ENCODE measurements at places on chromosomes 7 and 10.

- no peak for DNase-seq
Measured at GRCh38 chr10:73803680-73804286, 7.6 kb downstream of the NDST2 start.

DNA sequence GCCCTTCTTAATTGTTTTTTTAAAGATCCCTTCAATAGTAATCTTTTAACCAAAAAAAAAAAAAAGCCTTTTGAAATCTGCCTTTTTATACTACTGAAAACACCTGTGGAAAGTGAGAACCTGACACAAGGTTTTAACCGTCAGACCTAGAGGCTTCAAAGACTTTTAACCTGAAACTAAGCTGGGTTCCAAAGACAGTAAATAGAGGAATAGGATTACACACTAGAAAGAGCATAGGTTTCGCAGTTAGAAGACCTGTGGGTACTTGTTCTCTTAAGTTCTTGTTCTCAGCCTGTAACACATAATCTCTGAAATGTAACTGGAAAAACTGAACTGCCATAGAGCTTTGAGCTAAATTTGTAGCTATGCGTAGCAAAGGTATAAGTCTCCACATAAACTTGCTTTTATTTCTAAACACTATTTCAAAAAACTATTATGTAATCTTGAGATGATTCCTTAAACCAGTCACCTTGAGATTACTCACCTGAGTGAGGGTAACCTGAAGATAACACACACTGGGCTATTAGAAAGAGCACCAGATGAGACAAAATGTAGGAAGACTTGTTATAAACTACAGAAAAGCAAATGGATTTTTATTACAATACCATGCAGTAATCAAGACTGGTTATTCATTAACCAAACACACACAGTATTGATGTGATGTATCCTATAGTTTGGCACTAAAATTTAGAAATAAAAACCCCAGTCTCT is 196.6 kb upstream of the FRMD4A start:
- no peak for DNase-seq

DNA sequence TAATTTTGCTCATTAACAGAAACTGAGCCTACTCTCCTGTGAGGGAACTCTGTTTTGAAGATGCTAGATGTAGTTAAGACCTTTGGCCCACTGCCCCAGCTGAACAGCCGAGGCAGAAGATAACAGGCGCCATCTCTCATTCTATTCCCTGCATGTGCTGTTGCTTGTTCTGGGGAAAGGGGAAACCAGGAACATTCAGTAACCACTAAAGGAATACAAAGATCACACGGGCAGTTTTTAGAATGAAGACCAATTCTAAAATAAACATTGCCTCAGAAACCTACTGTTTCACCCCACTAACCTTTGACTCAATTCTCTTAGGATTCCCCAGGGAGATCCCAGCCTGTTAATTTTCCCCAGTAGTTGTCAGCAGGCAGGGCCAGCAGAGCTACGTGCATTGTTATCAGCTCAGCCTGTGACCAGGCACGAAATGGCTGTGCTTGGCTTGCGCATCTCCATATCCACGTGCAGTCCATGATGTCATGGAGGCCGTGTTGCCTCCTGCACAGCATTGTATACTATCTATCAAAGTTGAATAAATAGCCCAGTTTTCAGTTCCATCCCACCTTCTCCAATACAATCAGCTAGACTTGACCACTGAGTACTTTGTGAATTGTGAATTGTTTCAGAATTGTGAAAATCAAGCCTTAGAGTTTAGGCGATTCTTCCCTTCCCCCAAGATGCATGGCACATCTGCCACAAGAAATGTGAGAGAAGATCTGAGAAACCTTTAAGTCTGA is 36.0 kb downstream of the ANK3 start:
- no peak for DNase-seq

- DNase-seq, result no peak
Measured at GRCh38 chr10:78175444-78176015, 141.9 kb downstream of the RPS24 start.

DNA sequence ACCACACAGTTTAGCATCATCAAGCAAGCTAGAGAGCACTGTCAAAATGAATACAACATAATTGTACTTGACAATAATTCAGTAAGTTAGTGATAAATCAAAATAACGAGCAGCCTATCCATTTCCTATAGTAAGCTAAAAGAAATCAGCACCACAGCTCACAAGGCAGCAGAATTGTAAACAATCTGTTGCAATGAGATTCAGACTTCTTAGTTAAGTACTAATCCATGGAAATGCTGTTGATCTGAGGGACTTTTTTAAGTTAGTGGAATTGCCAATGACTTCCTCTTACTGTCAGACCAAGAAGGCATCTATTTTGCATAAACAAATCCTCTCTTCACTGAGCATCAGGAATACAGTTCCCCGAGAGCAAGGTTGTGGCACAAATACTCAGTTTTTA is 136.6 kb upstream of the CCDC6 start:
- DNase-seq, result no peak

DNA sequence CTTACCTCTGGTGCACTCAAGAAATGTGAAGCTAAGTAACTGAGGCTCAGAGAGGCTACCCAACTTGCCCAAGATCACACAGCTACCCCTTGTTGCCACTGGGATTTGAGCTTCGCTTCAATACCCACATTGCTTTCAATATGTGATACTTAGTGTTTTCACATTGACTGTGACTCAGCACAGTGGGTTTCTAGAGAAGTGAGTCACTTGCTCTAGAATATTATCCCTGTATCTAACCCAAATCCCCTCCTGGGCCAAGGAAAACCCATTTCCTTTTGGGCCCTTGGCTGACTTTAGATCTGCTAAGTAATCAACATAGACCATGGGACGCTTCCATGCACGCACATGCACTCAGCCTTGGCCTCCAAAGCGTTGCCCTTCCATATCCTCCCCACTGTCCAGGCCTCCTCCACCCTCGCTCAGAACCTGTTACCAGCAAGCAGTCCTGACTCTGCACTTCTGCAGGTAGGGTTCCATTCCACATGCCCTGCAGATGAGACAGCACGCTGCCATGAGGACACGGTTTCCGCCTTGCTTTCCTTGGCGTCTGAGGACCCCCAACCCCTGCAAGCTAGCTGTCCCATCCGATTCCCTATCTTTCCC is 87.7 kb upstream of the CHST15 start:
- DNase-seq, result no peak

DNA sequence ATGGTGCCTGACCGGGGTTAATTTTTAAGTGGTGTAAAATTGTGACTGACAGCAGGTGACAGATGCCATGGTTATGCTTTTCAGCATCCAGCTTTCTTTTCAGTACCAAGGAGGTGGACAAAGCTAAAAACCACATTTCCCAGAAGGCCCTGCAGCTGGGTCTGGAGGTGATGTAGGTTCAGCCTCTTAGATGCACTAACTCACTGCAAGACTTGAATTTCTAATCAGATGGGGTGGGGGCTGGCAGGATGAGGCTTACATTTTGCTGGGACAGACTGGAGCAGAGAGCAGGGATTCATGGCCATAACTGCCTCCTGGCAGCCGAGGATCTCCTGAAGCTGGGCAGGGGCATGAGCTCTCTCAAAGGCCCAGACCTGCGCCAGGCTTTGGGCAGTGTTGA is 52.4 kb downstream of the PDIA4 start:
- DNase-seq, result no peak

GRCh38 chr10:14325325-14325955 is 5.3 kb downstream of the FRMD4A start:
- no peak for DNase-seq

GRCh38 chr10:48462482-48463020 is 142.3 kb downstream of the ARHGAP22 start:
- no peak for DNase-seq

DNA sequence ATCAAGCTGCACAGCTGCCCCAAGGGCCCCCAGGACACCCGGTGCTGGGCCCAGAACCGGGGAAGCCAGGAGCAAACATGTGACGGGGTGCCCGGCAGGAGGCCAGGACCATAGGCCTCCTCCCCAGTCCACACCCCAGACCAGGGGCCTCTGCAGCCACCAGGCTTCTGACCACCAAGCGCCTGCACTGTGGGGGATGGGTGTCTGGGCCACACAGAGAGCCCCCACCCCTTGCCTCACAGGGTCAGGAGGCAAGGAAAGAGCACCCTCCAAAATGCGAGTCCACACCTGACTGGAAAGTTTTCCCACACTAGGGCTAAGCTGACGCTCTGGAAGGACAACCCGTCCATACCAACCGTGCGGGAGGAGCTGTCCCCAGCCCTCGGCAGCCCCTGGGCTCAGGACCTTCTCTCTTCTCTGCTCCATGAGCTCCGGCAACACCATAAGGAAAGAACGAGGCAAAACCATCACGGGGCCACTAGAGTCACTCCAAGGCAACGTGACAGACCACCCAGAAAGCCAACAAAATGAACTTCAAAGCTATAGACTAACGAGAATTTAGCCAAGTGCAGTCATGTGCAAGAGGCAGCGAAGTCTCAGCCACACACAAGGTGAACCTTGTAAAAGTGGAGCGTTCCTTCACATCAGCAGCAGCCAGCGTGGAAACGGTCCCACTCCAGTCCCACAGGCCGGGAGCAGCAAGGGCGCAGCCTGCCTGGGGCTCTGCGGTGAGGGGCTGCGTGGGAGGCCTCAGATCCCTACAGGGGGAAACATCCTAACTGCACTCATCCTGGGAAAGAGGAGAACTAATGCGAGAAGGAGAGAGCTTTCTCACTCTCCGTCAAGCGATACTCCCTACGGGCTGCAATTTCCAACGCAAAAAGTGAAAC is 5.1 kb downstream of the STK32C start:
- DNase-seq, result no peak

DNA sequence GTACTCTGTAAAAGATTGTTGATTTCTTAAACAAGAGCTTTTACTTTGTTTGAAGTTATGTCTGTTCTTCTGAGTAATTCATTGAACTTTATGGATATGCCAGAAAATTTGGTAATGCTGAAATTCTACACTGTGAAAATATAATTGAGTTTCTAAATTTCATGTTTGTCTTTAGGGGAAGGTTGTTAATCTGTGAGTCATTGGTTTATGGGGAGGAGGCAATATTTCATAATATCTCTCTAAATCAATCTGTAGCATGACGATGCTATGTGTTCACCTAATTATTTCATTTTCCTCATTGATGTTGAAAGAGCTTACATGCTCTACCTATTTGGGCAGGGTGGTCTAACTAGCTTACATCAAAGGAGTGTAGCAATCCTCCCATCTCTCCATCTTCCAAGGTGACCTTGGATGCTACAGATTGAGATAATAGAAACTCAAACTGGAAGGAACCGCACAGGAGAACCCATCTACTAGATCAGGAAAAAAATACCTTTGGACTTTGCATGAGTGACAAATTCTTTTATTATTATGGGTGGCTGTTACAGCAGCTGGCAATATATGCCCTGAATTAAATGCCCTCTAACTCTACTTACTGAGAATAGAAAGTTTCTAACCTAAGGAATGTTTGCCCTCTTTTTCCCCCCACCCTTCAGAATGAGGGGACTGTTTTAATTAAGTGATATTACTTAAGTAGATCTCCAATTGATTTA is 8.4 kb upstream of the SNX13 start:
- DNase-seq, result no peak

DNA sequence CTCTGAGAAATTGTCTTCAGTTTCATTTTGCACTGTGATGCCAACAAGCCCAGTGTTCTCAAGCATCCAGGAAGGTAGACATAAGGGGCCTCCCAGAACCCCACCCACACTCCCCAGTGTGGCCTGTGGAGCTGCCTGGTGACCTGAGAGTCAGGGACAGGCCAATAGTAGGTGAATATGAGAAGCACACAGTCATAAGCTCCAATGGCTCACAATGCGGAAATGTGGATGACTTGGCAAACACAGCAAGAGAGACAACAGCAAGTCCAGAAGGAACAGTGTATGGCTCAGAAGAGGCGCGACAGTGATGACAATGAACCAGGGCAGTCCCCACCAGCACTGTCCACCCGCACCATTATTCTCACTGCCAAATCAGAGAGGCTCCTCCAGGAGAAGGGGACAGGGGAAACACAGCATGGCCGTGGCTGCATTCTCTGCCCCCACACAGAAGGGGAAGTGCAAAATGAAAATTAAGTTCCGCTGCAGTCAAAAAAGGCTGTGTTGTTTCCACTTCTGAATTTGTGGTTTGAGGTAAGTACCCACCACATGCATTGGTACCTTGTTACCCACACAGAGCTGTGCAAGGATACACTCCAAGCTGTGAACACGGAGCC is 419.8 kb downstream of the GRID1 start:
- DNase-seq, result no peak

GRCh38 chr7:84274029-84274638 is 79.5 kb upstream of the SEMA3A start:
- DNase-seq, result no peak

DNA sequence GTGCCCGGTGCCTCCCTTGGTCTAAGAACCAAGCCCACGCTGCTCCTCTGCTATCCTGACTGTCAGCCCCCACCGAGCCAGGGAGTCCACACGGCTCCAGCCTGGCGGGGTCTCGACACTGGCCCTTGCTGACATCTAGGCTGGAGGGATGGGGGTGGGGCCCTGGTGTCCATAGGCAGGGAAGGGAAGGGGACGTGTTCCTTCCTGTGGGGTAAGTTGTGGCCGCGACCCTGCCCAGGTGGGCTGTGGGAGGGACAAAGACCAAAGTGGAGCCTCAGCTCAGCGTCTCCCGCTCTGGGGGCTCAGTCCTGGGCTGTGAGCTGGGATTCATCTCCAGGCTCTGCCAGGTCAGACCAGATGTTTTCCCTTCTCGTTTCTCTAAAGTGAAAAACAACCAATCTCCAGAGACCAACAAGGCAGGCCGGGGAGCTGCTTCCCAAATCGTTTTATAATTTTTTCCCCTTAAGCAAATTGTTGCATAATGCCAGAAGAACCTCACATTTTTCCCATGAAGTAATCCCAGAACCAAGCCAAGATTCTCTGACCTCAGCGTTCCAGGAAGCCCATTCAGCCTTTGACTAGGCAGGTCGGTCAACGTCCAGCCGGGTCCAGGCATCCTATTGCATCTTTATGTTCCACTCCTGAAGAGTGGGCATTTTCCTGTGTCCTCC is 101.2 kb downstream of the RGS10 start:
- DNase-seq, result no peak

GRCh38 chr7:2559283-2559950 is 638 bp downstream of the IQCE start:
- DNase-seq, result no peak

- no peak for DNase-seq
Measured at GRCh38 chr7:46387646-46388045, 466.6 kb upstream of the IGFBP3 start.

DNA sequence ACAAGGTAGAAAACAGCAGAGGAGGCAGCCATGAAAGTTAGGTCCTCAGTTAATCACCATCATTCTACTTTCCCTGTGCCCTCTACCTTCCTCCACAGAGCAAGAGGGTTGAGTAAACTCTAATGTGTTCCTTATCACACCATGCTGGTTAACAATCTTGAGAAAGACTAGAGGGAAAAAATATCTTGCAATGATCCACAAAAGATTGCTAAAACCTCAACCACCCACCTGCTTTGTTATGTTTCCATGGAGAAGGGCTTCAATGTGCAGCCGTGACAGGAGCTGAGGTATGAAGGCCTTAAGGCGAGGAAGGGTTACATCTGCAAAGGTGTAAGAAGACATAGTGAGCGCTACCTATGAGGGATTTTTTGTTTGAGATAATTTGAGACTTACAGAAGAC is 103.9 kb downstream of the IDE start:
- no peak for DNase-seq

- no peak for DNase-seq
Measured at GRCh38 chr7:22348379-22348778, 8.6 kb downstream of the RAPGEF5 start.
